Caco-2 (cell line): ENCODE measurements at places on chromosomes 2 and 18.

DNA sequence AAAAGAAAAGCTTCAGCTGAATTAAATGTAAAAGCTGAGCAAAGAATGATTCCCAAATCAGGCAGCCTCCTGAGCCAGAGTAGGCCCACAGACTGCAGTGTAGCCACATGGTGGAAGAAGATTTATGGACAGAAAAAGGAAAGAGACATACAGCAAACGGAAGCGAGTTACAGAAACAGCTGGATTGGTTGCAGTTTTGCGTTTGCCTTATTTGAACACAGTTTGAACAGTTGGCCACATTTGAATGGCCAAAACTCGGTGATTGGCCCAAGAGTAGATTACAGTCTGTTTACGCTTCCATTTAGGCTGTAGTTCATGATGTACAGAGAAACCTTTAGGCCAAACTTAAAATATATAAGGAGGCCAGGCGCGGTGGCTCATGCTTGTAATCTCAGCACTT, 35.1 kb downstream of the SH2D6 start:
- no peak for DNase-seq

DNA sequence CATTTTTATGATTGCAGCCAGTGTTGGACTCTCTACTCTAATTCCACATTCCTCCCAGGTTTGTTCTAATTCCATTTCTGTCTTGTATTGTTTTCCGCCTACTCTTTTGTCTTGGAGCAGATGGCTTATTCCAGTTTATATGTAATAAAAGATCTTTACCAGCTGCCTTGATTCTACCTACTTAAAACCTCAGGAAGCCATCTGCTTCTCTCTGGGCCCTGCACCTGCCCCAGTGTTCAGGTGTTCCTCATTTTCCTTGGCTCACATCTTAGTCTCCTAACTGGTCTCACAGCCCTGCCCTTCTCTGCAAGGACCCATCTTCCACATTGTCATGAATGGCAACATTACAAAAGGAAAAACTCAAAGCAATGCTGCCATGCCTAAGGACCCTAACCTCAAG, 21.0 kb upstream of the IL37 start:
- DNase-seq, result no peak

GRCh38 chr2:43230351-43230885, 4.0 kb upstream of the ZFP36L2 start:
- no peak for DNase-seq

- DNase-seq, result peak; percentile 89
Observed at GRCh38 chr2:72859831-72860262, 27.4 kb upstream of the SPR start.

DNA sequence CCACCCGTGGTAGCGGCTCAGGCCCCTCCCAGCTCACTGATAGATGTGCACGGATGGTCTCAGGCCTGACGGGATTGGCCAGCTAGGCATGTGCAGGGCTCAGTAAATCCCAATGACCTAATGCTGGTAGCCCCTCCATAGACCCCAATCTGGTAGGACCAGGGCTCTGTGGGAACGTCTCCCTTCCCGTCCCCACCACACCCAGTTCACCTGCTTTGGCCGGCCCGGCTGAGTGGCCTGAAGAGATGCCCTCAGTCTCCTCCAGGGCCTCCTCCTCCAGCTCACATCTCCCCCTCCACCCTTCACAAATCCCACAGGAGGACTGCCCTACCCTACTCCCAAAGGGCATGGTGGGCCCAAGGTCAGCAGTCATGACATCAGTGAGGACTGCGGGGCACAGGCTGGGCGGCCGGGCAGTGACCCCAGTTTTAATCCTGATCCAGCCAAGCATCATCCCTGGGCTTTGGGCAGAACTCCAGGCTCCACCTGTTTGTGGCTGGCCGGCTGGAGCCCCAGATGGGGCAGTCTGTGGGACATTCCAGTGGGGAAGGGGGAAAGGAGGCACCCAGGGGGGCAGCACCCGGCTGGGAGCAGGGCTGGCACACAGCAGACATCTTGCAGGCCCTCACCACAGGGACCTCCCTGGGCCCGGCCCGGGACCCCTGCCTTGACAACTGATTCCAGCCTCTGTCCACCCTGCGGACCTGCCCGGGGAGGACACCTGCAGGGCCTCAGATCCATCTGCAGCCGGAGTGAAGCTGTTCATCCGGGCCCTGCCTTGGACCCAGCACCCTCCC, 2.3 kb downstream of the KIF1A start:
- DNase-seq, result no peak

GRCh38 chr2:125516496-125517109, 1139.4 kb upstream of the GYPC start:
- DNase-seq, result peak; percentile 45

- DNase-seq, result no peak
Observed at GRCh38 chr2:238731961-238732360, 115.9 kb upstream of the TWIST2 start.

DNA sequence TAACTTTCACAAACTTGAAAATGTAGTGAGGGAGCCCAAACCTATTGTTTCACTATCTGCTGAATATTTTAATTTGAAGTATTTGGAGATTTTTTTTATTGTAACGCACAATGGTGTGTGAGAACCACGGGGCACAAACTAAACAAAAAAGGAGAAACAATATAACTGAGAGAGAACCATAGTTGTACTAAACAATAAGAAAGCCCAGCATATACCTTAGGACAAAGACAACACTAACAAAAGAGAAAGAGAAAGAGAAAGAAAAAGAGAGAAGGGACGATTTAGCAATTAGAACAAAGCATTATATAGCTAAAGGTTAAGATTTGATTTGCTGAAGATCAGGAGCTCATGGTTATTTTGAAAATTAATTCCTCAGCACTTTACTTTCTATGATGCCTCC, 906.0 kb upstream of the NXPH2 start:
- DNase-seq, result no peak

GRCh38 chr2:220469201-220469600, 841.8 kb downstream of the SLC4A3 start:
- no peak for DNase-seq

- no peak for DNase-seq
Observed at GRCh38 chr2:42974169-42974720, 181.9 kb upstream of the HAAO start.

DNA sequence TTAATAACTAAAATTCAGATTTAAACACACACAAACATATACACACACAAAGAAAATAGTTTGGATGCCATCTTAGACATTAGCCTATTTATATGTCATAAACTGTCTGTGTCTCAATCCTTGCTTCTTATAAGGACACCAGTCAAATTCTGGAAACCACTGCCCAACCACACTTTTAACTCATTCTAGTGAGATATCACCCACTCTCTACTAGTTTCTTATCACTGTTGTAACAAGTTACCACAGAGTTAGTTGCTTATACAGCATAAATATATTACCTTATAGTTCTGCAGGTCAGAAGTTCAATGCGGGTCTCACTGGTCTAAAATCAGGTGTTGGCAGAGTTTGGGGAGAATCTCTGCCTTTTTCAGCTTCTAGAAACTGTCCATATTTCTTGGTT, 239.1 kb downstream of the MTX2 start:
- DNase-seq, result no peak

DNA sequence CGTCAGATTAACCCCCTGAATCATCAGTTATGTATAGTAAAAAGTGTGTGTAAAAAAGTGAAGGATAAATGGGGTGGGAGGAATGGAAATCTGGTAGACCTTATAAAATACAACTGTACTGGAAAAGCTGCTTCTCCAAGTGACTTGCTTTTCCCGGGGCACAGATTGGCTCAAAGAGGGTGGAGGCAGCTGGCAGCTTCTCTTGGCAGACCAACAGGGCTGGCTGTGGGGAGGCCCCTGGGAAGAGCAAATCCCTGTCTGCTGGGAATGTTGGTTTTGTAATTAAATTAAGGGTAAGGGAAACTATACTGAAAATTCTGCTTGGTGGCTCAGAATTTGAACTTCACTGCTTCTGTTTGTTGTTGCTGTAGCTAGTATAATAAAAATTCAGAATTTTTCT, 154.2 kb upstream of the DLX2 start:
- DNase-seq, result no peak

DNA sequence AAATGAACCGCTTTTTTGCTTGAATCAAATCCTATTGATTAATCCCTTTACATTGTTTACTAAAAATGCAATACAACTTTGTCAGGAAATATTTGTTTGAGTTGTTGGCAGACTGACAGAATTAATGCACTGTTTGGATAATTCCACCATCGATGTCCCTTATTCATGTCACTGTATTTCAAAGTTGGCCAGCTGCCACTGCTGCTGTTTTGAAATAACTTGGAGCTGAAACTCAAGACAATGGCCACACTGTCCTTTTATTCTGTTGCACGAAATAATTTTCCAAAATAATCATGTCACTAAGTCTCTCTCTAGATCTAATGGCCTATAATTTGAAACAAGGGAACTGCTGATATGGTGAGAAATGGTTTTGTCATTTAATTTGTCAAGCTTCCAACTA, 55.2 kb upstream of the PAX3 start:
- no peak for DNase-seq

- no peak for DNase-seq
Observed at GRCh38 chr2:229901819-229902218, 20.0 kb downstream of the TRIP12 start.

DNA sequence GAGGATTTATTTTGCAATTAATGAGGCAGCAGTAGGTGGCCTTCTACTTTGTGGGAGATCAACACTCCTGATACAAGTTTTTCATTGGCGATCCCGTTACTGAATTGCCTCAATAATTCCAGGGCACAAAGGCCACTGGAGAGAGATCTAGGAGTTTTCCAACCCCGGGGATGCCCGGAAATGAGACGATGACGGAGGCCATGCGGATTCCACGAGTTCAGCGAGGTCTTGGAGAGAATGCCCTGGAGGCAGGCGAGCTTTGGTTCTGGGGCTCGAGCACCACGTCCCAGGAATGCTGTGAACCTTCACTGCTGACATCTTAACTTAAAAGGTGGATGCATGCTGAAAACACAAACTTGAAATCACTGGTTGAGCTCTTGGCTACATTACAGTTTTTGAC, 74.2 kb downstream of the LDLRAD4 start:
- no peak for DNase-seq

DNA sequence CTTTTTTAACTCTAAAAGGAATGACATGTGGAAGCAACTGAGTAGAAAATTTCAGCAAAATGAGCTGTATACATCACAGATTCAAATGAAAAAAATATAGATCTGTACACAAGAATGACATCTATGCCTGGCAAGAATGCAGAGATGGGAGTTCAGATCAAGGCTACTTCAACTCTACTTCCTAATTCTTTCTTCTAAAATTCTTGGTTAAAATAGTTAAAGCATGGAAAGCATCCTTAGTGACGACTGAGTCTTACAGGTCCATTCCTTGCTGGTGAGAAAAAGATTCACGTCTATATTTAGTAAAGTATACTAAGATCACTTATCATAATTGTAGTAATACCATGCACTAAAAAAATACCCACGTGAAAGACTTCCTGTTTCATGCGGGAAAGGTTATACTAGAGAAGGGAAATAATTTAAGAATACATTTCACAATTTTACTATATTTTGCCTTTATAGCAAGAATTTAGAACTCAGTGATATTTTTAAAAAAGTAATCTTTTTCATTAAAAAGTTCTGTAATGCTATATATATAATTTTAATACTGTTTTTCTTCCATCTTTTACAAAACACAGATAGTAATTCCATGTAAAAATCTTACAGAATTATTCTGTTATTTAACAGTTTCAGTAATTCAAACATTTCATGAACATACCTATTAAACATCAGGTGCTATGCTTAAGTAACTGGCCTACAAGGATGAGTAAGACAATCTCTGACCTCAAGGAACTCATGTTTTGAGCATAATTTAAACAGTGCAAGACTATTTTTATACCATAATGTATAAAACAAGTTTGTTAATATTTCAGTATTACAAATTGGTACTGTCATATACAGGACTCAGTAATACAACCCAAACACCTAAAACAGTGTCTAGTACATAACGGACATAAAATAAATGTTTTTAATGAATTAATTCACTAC, 159.6 kb downstream of the BAZ2B start:
- DNase-seq, result no peak

DNA sequence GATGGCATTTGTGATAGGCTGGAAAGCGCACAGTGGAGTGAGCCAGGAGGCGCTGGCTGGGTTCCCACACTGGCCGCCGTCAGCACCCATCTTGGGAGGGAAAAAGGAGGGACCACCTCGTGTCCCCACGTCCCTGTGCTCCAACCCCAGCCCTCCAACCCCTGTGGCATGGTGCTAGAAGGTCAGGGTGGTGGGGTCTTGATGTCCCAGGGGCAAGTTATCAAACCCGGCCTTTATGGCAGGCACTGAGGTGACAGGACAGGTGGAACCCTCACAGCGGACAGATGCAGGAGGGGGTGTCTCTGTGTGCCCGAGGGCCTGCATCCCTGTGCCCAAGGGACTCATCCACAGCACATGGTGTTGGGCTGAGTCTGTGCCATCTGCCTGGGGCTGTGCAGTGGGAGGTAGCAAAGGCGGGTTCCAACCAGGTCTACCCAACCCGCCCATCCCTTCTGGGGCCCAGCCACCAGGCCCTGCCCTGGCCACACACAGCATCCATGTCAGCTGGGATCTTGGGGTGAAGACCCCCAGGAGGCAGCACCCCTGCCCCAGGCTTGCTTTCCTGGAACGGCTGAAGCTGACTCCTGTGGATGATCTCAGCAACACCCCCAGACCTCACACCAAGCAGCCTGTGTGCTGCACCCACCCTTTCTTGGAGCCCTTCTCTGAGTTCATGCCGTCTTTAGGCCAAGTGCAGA, 246.1 kb downstream of the NDUFA10 start:
- DNase-seq, result no peak

GRCh38 chr2:218428846-218429558, 10.1 kb downstream of the VIL1 start:
- DNase-seq, result no peak

DNA sequence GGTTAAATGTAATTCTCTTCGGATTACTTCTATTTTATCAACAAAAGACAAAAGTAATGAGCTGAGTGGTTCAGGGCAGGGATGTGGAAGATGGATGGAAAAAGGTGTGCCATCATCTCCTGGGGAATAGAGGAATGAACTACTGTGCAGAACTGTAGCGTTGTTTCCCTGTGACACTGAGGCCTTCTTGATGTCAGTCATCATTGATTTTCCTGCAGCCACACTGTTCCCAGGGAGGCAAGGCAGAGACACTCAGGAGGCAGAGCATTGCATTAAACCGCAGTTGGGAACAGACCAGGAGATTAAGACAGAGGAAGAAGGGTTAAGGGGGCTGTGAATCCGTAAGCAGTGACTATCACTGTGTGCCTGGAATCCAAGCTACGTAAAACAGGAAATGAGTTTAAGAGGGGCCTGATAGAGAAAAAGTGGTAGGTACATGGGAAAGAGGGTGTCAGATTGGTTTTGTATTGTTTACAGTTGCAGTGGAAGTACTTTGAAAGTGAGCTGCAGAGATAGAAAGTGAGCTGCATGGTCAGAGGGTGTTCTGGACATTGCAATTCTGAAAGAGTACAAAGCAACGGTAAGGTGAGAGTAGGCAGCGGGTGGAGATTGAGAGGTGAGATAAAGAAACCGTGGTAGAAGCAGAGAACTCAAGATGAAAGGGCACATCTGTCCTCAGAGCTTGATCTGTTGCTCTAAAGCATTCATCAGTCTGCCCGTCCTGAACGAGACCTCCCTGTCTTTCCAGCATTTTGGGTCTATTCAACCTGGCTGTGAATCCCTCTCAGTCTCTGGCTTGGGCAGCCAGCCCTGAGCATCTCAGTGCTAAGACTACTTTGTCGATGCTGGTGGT, 793.4 kb upstream of the CELF4 start:
- DNase-seq, result no peak

- peak; percentile 98 for DNase-seq
Observed at GRCh38 chr2:74507145-74507925, at the start of gene PCGF1. Gene PCGF1 (minus strand): TSS chr2:74507695. CDS start chr2:74507668, 27 bp downstream.

- DNase-seq, result peak; percentile 78
Observed at GRCh38 chr2:106030287-106031268, 163.5 kb downstream of the UXS1 start.

- no peak for DNase-seq
Observed at GRCh38 chr2:15630121-15630977, 38.7 kb downstream of the DDX1 start.
